Heart left ventricle (tissue), 16 donors: ENCODE measurements at places on chromosomes 1 and 21. TPM values are rescaled to one million over a fixed set of nuclear protein-coding genes. Genes with fewer than 3 reads are reported as not detected.

TRIM58 gene
- total RNA-seq, result 0.27 TPM

GRCh38 chr1:185059950-185060571, 14.7 kb downstream of the RNF2 start:
- DNase-seq, result no peak

- DNase-seq, result peak; percentile 30
These were observed 135.3 kb downstream of the GDAP2 start for GRCh38 chr1:117794073-117794472.

GRCh38 chr1:151862604-151863003, 9.1 kb upstream of the THEM5 start:
- no peak for DNase-seq

GRCh38 chr1:30511106-30511505, 212.3 kb downstream of the MATN1 start:
- no peak for DNase-seq
